ENCODE measurements at places on chromosomes 5 and 9. TPM values are rescaled to one million over a fixed set of nuclear protein-coding genes. Genes with fewer than 3 reads are reported as not detected.

Gene SV2C
- total RNA-seq, result under 0.01 TPM

GRCh38 chr9:73441890-73442818, 290.5 kb downstream of the ANXA1 start:
- H3K36me3 ChIP-seq, result no peaks in the 10 kb centered on the region
- no peaks in the 10 kb centered on the region for H3K27me3 ChIP-seq
- H3K4me3 ChIP-seq, result no peak overlapping the region
- no peaks in the 10 kb centered on the region for H3K4me1 ChIP-seq
- no peak for DNase-seq

GRCh38 chr5:39816866-39817265, 392.1 kb upstream of the DAB2 start:
- no peaks in the 10 kb centered on the region for H3K4me1 ChIP-seq
- no peak overlapping the region for H3K27ac ChIP-seq
- DNase-seq, result no peak
- no peaks in the 10 kb centered on the region for H3K27me3 ChIP-seq
- no peak overlapping the region for H3K4me3 ChIP-seq
- no peaks in the 10 kb centered on the region for H3K36me3 ChIP-seq

DNA sequence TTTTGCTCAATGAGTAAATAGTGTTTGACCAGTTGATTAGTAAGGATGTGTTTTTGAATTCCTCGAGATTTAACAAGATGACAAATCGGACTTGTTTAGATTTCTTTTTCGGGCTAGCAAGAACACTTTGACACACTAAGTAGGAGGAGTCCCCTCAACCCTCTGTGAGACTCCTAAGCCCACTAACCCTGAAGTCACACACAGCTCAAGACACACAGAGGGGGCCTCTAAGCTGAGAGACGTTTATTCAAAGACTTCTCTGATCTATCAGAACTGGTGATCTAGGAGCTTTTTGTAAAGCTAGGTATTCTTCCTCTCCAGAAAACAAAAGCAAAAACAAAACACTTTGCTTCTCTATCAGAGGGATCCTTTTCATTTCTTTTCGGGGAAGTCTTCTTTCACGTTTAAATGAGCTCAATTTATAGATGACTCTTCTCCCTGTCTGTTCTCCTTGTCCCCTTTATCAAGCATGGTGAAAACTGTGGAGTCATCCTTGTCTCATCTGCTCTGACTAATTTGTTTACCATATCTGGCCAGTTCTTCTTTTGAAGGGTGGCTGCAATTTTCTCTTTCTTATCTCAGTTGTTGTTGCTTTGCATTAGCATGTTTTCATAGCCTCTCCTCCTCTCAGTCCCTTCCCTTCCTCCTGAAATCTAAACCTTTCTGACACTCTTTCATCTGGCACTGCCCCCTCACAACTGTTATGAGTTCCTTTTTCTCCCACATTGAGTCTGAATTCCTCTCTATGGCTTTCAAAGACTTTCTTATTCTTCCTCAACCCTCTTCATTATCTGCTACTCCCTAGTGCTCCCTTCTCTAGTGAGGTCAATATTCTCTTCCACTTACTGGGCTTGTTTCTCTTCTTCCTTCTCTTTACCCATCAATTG, 68.5 kb upstream of the RAI14 start:
- no peaks in the 10 kb centered on the region for H3K36me3 ChIP-seq
- no peak for DNase-seq
- H3K27me3 ChIP-seq, result no peaks in the 10 kb centered on the region
- peaks cover 3% of the 10 kb centered on the region for H3K4me1 ChIP-seq
- H3K27ac ChIP-seq, result no peak overlapping the region
